ENCODE measurements at places on chromosomes 16 and 17.
A peak's percentile ranks its signal among the peaks of the same experiment; 100 is the strongest.

GRCh38 chr17:32801193-32801592 is 75.7 kb downstream of the MYO1D start:
- no peak for DNase-seq

DNA sequence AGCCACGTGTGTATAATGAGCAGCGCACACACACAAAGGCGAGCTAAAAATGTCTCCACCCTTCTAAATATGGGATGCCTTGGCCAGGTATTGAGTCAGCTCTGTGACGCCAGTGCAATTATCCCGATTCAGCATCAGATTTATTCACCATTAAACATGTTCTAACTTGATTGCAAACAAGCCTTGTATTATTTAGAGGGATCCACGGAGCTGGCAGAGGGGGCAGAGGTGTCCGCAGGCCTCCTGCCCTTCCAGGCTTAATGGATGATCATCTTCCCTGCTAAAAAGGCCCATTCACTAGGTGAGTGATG is 591.7 kb downstream of the MAF start:
- no peak for DNase-seq

GRCh38 chr16:48845261-48845660 is 235.3 kb upstream of the N4BP1 start:
- DNase-seq: no peak

- DNase-seq: peak; percentile 7
These were observed 22.7 kb upstream of the ASGR2 start for GRCh38 chr17:7137171-7137943.

DNA sequence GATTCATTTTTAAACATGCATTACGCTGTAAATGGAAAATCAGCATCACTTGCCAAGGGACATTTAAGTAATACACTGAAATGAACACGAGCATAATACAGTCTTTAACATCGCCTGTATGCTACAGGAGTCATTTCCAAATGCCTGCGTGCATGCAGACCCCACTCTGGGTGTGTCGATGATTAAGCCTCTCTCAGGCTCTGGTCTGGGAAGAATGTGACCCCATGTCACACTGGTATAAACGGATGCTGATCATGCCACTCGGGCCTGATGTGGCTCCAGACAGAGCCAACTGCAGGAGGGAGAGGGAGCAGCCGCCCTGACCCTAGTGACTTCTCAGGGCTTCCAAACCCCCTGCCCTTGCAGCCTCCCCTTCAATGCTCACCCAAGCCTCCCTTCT is 10.8 kb downstream of the EMP2 start:
- no peak for DNase-seq

Measured in iris pigment epithelial cell (primary cell).